ENCODE measurements at places on chromosomes 1 and 21.

- no peak for DNase-seq
These were observed 39.6 kb downstream of the MAP10 start for GRCh38 chr1:232844791-232845190.

DNA sequence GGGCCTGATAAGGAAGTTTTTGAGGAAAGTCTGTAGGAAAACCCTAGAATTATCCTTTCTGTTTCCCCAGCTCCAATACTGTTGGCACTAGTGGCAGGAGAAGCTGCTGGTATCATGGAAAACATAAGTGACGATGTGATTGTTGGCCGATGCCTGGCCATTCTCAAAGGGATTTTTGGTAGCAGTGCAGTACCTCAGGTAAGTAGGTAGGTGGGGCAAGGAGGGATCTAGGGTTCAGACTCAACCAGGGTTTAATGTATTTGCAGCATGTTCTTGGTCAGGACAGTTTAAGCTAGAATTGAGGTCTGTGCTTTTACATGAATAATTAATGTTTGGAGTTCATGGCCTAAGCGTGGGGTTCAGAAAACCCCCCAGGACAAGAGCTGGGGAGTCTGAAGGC, 62.1 kb downstream of the KDM1A start:
- DNase-seq, result no peak

- peak; percentile 86 for DNase-seq
These were observed 22.9 kb downstream of the SPSB1 start for GRCh38 chr1:9315411-9316079.

DNA sequence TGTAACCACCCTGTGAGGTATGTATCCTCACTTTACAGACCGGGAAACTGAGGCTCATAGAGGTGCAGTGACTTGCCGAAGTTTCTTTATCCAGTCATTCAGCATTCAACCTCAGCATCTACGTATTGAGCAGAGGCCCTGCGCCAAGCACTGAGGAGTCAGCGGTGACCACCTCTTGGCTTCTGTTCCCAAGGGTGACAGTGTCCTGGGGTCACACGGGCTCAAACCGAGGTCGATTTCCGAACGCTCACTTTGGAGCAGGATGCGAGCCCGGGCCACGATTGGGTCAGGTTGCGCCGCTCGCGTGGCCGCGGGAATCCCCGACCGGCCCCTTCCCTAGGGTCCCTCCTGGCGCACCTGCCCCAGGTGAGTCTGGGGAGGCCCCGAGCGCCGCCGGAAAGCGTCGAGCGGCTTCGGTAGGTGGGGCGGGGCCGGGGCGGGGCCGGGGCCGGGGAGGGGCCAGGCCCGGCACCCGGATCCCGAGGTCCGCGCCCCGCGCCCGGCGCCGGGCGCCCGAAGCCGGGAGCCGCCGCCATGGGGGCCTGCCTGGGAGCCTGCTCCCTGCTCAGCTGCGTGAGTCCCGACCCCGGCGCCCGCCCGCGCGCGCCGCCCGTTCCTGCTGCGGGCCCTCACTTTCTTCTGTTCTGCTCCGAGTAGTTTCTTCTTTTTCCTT, at the start of gene SERINC2:
Gene SERINC2, plus strand, starts transcription at position 482 of the 673 bp plus-strand sequence. Its CDS starts 53 bp downstream, at position 535.
- DNase-seq, result peak; percentile 61

GRCh38 chr21:28442624-28443023, 550.1 kb downstream of the LTN1 start:
- DNase-seq, result no peak

- no peak for DNase-seq
These were observed 83.2 kb downstream of the HIVEP3 start for GRCh38 chr1:41835485-41835884.

DNA sequence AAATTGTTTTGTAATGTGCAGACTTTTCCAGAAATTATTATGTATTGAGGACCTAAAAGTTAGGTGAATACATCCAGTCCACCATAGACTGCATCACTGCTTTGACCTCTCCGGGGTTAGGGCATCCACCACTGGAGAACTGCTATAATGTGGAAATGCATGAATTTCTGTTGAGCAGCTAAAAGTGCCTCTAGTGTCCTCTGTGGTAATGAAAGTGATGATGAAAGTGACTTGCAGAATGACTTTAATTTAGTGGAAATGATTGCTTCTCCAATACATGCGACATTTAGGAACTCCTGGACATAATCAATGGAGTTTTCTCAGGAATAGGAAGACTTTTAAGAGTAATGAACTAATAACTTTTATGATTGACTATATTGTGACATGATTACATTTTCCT, 170.8 kb downstream of the LBR start:
- DNase-seq, result no peak

GRCh38 chr1:54121482-54122134, 31.2 kb downstream of the CDCP2 start:
- DNase-seq, result peak; percentile 88

GRCh38 chr21:35386491-35387079, 337.5 kb upstream of the RUNX1 start:
- DNase-seq, result no peak

DNA sequence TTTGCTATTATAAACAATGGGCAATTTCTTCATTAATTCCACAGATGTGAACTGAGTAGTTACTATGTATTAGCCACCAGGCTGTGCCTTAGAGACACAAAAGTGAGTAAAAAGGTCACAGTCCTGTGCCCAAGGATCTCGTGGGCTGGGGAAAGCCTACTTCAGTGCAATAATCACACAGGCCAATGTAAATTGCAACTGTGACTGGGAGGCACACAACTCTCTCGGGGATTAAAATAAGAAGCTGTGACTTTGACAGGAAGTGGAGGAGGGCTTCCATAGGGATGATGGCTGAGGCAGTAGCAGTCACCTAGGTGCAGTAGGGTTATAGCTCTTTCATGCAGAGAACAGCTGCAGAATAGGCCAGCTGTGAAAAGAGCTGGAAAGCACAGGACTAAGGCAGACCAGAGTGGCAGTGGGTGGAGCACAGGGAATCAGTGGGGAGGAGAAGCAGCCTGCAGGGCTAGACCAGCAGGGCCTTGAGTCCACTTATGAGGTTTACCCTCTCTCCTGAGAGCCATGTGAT, 121.9 kb downstream of the MAB21L3 start:
- DNase-seq, result no peak

GRCh38 chr1:219542828-219543518, 69.9 kb downstream of the ZC3H11B start:
- DNase-seq, result no peak

DNA sequence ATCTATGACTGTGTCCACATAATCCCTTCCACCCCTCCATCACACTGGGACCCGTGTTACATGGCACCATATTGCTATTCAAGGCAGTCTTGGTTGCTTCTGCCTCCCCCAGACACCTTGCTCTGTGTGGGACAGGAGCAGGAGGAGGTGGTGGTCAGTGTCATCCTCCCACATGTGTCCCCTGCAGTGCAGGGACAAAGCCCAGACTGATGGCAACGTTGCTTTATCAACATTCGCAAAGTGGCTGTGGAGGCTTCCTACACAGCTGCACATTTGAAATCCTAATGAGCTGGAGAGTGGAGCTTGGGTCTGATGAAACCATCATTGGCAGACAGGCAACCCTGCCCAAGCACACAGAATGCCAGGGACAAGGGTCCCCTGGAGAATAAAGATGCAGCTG, 26.2 kb downstream of the TRIM67 start:
- DNase-seq, result no peak

- no peak for DNase-seq
These were observed 135.8 kb upstream of the PBX1 start for GRCh38 chr1:164423136-164423535.

- no peak for DNase-seq
These were observed 115.9 kb upstream of the RUNX1 start for GRCh38 chr21:35164971-35165483.

- no peak for DNase-seq
These were observed 24.8 kb downstream of the A3GALT2 start for GRCh38 chr1:33296082-33296458.

DNA sequence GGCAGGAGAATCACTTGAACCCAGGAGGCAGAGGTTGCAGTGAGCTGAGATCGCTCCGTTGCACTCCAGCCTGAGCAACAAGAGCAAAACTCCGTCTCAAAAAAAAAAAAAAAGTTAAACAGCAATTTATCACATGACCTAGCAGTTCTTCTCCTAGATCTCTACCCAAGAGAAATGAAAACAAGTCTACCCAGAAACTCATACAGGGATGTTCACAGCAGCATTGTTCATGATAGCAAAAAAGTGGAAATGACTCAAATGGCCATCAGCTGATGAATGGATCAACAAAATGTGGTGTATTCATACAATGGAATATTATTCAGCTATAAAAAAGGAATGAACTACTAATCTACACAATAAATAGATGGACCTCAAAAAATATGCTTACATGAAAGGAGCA, 12.2 kb upstream of the ID3 start:
- no peak for DNase-seq

DNA sequence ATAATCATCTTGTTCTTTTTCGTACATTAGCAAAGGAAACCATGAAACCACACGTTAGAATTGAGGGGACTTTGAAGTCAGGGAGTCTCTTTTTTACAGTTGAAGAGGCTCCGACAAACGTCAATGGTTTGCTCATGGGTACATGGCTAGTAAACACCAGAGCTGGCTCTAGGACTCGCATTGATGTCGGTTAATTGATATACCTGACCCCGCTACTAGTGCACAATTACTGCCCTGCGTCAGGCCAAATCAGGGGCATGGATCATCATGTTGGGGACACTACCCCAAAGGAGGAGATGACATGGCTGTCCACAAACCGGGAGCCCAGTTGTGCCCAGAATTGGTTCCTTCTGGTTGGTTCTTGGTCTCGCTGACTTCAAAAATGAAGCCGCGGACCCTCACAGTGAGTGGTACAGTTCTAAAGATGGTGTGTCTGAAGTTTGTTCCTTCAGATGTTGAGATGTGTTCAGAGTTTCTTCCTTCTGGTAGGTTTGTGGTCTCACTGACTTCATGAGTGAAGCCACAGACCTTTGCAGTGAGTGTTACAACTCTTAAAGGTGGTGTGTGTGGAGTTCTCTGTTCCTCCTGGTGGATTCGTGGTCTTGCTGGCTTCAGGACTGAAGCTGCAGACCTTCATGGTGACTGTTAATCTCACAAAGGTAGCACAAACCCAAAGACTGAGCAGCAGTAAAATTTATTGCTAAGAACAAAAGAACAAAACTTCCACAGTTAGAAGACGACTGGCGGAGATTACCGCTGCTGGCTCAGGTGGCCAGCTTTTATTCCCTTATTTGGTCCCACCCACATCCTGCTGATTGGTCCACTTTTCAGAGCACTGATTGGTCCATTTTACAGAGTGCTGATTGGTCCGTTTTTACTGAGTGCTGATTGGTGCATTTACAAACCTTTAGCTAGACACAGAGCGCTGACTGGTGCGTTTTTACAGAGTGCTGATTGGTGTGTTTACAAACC, 126.9 kb upstream of the ERRFI1 start:
- peak; percentile 73 for DNase-seq

GRCh38 chr1:30853350-30853749, 55.2 kb downstream of the SDC3 start:
- no peak for DNase-seq

GRCh38 chr1:71465093-71465492, 384.3 kb upstream of the ZRANB2 start:
- DNase-seq, result no peak

DNA sequence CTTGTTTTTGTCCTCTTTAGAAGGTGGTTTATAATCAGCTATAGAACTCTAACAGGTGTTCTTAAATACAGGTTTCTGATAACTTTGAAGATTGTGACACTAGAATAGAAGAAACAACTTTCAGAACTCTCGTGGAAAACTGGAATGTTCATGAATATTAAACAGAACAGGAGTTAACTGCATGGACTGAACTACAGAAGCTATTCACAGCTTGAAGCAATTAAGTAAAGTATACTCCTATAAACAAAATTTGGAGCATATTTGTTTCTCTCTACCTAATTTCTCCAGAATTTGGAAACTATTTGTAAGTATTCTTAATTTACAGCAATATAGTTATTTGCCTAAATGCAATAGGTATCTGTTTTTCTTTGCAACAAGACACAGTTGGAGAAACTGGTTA, 824.8 kb downstream of the ADGRL2 start:
- no peak for DNase-seq

DNA sequence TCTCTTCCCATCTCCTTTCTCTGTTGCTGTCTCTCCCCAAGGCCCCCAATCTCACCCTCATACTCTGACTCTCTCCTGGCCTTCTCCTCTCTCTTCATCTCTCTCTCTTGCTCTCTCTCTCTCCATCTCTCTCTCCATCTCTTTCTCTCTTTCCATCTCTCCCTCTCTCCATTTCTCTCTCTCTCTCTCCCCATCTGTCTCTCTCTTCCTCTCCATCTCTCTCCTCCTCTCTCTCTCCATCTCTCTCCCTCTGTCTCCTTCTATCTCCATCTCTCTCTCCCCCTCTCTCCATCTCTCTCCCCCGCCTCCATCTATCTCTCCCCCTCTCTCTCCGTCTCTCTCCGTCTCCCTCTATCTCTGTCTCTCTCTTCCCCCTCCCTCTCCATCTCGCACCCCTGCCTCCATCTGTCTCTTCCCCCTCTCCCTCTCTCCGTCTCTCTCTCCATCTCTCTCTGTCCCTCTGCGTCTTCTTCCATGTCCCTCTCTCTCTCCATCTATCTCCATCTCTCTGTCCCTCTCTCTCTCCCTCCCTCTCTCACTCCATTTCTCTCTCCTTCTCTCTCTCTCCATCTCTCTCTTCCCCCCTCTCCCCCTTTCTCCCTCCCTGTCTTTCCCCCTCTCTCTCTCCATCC, 16.0 kb upstream of the EPHA8 start:
- DNase-seq, result no peak

DNA sequence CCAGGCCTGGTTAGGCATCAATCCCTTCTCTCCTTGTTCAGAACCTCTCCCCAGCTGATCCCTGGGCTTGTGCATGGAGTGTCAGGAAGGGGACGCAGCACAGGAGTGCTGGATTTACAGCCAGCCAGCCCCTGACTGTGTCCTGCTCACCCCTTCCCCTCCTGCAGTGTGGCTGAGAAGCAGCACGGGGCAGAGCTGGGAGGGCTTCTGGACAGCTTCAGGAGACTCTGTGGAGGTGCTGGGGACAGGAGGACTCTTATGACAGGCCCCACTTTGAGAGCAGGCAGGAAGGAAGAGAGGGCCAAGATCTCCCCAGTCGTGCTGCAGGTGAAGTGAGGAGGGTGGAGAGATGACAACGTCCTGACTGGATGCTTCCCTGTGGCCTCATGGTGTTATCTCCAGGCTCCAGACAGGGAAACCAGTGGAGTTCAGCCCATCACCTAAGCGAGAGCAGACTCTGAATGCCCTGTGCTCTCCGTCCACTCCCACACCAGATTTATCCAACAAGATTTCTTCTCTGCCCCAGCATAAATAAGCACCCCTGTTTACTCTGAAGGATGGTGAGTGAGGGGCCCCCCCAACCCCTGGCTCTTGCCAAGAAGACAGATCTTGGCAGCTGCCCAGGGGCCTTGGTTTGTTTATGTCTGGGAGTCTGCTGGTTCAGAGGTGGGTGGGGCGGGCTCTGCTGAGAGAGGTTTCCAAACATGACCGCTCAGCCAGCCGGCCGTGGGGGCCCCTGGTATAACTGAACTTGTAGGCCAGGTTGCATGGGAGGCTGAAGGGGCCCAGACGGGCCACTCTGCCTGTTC, 21.3 kb downstream of the TMCC2 start:
- no peak for DNase-seq

GRCh38 chr1:1340791-1341548, 8.2 kb downstream of the DVL1 start:
- no peak for DNase-seq

- no peak for DNase-seq
These were observed 4.5 kb downstream of the SH3GLB1 start for GRCh38 chr1:86708920-86709319.
